ENCODE measurements at places on chromosomes 1 and 21.

DNA sequence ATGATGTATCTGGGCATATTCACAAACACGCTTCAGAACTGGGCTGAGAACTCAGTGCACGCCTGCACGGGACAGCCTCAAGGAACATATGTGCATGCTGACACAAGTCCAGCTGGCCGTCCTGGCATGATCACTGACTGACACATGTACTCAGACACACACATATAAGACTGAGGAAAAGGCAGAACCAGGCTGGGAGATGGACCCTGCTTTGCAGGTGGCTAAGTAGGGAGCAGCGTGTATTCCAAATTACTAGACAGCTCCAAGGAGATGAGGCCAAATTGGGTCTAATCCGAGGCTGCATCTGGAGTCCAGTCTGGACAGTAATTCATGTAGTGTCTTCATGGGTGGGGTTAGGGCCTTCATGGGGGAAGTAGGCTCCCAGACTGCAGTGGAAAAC, 41.4 kb upstream of the GJB5 start:
- no peak for DNase-seq

DNA sequence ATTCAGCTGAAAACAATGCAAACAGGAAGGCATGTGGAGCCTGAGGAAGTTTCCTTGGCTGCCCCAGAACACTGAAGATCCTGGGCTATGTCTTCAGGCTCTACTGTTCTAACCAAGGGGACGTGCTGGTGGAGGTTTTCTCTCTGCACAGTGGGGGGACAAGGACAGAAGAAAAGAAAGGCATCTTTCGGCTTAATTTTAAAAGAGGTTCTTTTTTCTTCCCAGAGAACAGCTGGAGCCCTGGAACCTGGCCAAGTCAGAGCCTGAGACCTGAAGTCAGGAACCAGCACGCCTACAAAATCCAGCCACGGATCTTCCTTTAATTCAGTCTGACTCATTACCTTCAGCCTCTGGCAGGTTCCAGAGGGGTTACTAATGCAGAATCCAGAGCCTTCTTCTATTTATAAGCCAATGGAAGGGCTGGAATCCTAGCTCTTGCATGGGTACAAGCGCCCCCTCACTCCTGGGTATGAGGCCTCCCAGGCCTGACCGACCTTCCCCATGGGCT, 19.8 kb downstream of the CTNNBIP1 start:
- peak; percentile 84 for DNase-seq

DNA sequence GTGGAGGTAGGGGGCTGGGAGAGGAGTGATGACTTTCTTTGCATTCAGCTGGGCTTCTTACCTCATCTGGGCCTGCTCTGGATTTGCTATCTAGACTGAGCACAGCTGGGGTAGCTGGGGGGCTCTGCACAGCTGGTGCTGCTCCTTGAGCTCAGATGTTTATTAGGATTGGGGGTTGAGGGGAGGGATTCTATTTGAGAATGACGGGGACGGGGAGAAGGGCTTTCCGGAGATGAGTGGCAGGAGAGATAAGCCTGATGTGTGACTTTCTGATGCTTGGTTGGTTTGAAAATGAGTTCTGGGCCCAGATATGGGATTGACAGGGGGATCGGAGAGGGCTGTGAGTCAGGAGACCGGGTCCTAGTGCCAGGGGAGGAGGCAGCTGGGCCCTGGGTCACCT, 146.1 kb upstream of the CSF3R start:
- no peak for DNase-seq

DNA sequence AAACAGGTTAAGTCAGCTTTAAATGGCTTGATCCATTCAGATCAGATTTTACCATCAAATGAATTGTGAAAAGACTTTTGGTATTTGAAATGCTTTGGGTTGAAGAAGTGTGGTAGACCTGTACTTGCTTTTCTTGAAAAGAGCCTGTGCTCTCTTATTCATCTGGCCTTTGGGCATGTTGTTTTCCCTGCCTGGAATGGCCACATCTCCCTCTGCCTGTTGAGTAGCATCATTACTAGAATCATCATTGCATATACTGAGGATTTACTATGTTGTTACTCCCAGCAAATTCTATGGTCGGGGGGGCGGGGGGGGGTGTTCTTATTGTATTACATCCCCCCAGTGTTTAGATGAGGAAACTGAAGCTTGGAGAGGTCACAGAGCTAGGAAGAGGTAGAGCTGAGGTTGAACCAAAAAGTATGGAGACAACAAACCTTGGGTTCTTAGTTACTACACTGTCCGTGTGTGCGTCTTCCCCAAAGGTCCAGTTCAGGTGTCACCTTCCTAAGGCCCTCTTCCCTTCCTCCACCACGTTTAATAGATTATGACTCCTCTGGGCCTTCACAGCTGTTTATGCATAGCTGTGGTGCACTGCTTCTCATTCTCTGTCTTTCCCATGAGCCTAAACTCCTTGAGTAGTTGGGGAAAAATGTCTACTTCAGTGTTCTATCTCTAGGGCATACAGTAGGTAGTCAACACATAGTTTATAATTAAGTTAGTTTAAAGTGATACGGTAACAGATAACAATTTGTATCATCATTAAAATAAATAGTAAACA, 246.4 kb upstream of the HOOK1 start:
- peak; percentile 14 for DNase-seq

DNA sequence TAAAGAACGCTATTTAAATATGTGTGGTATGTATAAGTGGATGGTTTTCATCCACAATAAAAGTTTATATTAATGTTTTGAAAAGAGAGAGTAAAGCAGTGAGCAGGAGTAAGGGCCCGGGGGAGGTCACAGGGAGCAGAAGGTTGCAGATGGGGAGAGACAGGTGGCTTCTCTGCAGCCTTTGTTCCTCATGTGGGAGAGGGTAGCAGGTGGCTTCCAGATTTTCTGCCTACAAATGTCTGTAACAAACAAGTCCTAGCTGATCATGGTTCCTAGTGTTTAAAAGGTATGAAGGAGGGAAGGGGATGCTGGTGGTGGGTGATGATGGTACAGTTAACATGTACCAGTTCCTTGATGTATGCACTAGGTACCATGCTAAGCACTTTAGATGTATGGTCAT, 18.8 kb downstream of the QSOX1 start:
- no peak for DNase-seq

DNA sequence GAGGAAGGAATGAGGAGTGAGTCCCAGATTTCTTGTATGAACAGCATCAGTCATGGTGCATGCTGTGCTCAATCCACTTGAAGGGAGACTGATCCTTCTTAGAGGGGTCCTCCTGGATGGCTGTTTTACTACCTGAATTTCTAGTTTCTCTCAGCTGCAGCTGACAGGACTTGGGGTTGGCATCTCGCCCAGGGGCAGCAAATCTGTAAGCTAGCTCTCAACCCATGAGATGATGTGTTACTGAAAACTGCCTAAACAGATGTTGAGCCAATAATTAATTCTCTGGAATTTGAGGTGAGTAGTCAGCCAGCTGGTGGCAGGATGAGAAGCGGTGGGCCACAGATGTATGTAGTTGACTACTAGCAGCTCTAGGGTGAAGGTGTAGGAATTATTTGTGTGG, 19.6 kb downstream of the BACH1 start:
- peak; percentile 17 for DNase-seq

GRCh38 chr1:181251001-181251712, 162.7 kb downstream of the IER5 start:
- DNase-seq, result peak; percentile 6

- no peak for DNase-seq
Measured at GRCh38 chr1:61993331-61993961, 201.2 kb upstream of the L1TD1 start.

DNA sequence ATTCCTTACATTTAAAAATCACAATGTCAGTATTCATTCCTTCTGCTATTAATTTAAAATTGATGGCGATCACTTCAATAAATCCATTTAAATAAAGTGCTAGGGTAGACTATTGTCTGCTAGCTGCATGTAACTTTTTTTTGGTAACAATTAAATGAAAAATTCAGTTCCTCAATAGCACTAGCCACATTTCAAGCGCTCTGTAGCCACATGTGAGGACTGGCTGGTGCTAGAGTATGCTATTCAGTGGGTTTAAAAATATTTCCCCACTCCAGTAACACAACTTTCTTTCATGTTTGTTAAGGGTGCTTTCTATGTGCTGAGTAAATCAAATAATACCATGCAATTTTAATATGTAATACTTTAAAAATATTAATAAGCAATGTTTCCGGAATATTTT, 108.2 kb downstream of the LTN1 start:
- no peak for DNase-seq

DNA sequence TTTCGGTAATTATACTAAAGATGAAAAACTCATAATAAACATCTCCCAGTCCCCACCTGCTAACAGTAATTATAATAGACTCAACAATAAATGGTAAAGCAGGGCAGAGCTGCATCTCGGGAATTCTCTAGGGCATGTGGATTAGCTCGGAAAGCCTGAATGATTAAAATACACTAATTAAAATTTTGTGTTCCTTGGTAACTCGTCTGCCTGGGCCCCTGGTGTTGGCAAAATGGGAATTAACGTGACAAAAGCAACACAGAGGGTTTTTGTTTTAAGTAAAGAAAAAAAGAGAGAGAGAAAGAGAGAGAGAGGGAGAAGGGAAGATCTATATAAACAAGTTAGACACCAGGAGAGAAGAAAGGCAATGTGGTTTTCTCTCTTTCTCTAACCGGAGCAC, 62.1 kb downstream of the CASZ1 start:
- DNase-seq, result no peak

- no peak for DNase-seq
Measured at GRCh38 chr1:106798991-106799390, 257.5 kb upstream of the PRMT6 start.

- DNase-seq, result peak; percentile 56
Measured at GRCh38 chr1:112673592-112674439, 643 bp upstream of the MOV10 start.

DNA sequence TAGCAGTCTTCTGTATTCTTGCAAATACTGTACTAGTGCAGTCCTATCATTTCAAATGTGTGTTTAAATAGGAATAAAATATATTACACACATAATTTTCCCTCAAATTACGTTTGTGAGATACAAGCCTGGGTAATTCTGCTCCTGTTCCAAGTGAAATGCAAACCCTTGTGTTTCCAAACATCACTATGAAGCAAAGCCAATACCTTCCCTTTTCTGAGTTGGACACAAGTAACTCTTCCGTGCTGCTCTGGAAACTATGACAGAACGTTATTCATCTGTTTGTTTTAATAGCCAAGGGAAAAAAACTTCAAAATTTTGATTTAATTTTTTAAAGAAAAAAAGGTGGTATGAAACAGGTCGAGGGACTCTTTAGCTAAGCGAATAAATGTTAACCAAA, 73.7 kb upstream of the UBE2U start:
- no peak for DNase-seq

DNA sequence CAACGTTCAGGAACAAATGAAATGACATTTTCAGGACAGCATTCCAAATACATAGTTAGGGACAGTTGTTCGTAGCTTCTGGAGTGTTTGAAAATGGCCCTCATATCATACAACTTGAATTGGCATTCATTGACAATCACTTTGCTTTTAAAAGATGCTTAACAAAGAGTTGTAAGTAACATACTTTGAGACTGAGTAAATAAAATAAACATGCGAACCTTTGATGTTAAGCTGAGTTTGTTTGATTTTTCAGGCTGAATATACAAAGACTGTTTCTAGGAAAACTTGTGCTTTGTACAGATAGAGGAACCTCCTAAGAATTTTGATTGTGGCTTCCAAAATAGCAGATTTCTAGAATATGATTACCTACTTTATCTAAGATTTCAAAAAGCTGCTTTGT, 45.3 kb downstream of the ITSN1 start:
- DNase-seq, result no peak

DNA sequence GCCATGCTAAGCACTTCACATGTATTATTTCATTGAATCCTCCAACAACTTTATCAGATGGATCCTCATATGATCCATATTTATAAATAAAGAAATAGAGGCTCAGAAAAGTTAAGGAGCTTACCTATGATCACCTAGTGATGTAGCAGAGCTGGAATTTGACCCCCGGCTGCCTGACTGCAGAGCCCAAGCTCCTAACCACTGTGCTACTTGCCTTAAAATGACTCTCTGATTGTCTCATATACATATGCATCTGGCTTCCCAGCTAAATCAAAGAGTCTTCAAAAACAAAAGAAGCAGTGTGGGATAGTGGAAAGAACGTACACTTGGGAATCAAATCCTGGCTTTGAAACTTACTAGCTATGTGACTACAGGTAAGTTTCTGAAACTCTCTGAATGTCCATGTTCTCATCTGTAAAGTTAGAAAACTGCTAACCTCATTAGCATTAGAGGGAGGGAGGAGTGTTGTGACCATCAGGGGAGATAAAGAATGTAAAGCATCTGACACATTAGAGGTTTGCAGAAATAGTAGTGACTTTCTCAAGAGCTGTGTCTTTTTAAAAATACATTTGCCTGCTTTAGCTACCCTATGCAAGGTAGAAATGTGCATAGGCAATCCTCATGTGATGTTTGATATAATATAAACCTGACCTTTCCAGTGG, 67.2 kb upstream of the BARHL2 start:
- DNase-seq, result no peak

GRCh38 chr1:71667216-71667615, 586.4 kb upstream of the ZRANB2 start:
- peak; percentile 7 for DNase-seq

DNA sequence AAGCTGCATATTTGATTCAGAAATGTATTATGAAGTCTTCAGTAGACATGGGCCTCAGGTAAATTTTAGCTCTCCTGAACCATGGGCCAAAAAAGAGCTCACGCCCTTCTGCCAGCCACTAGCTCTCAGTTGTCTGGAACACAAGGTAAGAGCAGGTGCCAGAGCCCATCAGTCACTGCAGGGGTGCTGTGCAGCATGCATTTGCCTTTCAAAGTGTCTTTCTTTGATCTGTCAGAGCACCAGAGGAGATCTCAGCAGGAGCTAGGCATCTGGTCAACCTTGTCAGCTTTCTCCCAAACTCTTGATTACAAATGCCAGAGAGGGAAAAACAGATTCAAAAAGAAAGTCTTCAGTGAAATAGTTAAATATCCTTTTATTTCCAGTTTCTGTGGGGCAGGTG, 332.3 kb downstream of the COL11A1 start:
- DNase-seq, result no peak

- peak; percentile 22 for DNase-seq
Measured at GRCh38 chr1:18256282-18257235, 149.0 kb downstream of the IGSF21 start.

- DNase-seq, result peak; percentile 37
Measured at GRCh38 chr1:5847013-5847659, 145.1 kb downstream of the NPHP4 start.

GRCh38 chr1:160398823-160399222, 1.5 kb upstream of the VANGL2 start:
- no peak for DNase-seq

- DNase-seq, result no peak
Measured at GRCh38 chr1:25954282-25954938, 43.5 kb downstream of the PAFAH2 start.

DNA sequence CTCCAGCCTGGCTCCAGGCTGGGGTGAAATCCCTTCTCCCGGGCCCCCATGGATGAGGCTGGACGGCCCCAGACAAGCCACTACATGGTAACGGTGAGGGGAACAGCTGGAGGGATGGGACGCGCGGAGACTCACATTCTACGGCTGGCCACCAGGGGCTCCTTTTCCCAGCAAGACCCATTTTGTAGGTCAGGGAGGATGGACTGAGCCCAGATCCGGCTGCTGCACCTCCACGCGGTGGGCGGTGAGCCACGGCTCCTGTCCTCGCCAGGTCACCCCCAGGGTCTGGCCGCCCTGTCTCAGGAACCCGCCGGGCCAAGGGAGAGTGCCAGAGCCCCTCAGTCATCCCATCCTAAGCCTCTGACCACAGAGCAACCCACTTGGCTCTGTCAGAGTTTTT, 75.0 kb upstream of the ACTRT2 start:
- DNase-seq, result no peak
